HT-29 (cell line): ENCODE measurements at places on chromosomes 16 and 17.

GRCh38 chr17:16003841-16004240 is 4.2 kb downstream of the TTC19 start:
- DNase-seq, result no peak

GRCh38 chr16:12971241-12971640 is 69.8 kb downstream of the SHISA9 start:
- peak; percentile 4 for DNase-seq

DNA sequence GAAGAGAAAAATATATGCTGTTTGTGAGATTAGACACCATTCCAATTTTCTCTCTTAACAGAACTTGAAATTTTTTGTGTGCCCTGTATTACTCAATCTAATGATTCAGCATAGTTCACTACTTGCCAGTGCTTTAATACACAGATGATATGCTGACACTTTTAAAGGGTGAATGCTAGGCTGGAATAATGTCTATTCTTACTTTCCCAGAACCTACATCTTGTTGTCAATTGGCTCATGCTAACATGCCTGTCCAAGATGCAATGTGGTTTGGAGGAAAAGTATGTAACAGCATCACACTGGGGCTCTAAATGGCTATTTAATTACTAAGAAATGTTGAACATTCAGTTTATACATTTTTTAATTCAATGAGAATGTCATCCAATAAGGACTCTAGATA is 7.6 kb upstream of the MAP2K6 start:
- no peak for DNase-seq

- peak; percentile 36 for DNase-seq
Measured at GRCh38 chr16:56637814-56638750, at the start of gene MT1A. Gene MT1A, plus strand, starts transcription at chr16:56638666. Its CDS starts 73 bp downstream, at chr16:56638739.
